NCI-H82 (cell line): ENCODE measurements at places on chromosomes 3 and 15.

- no peak for DNase-seq
Measured at GRCh38 chr3:148036331-148036876, 627.2 kb downstream of the ZIC1 start.

DNA sequence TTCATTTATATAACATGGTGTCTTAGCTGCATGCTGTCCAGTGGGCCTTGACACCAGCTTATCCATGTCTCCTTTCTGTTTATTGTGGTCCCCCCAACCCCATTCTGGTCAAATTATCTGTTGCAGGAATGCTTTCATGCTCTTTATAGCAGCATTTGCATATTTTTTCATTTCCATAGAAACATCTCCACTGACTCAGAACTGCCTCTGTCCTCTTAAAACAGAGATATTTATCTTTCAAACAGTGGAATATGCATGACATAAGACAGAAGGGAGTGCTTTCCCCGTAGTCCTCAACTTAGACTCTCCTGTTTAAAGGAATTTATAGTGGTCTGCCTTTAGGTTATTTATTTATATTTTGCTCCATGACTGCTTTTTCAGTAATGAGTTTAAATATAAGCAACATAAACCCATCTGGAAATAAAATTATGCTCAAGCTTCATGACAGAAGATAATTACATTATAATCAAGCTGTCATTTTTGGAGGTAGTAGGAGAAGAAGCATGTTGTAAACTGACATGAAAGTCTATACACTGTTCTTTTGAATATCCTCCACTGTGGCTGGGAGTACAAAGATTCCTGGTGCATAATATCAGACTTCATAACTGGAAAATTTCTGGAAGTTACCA lies 179.5 kb upstream of the CD96 start:
- no peak for DNase-seq

DNA sequence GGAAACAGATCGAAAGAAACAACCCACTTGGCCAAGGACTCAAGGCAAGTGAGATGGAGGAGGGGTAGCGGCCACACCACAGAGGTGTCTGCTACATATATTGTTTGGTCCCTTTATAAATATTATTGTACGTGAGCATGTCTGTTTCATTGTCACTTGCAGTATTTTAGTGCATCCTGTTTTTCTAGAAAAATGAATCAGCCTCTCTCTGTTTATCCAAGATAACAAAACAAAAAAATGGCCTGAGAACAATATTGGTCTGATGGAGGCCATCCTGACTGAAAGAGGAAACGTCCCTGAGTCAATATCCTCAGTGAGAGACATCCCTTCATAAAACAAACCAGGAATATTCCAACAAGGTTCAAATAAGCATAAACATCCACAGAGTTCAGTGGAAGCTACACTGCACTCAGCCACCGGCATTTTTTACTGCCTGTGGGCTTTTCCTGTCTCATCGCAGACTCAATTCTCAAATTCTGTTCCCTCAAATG lies 42.0 kb downstream of the WWTR1 start:
- DNase-seq, result no peak

- peak; percentile 99 for DNase-seq
Measured at GRCh38 chr15:88400591-88401250, 66.5 kb downstream of the MRPL46 start.

DNA sequence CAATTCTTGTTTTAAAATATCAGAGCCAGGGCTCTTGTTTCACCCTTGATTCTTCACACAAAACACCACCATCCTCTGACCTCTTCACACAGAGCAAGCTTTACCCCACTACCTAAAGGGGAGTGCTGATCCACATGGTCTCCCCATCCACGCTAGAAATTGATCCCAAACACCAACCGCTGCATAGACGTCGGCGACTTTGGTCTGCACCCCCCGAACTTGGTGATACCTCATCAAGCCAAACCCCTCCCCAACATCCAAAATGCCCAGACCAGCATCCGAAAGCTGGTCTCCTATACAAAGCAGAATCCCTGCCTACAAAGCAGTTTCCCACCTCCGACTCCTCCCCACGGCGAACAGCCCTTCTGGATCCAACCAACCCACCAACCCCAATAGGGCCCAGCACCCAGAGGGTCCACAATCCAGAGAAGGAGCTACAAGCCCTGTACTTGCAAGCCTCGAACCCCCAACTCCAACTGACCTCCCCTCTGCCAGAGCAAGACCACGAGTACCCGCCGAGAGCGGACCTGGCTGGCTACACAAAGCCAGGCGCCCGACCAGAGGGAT lies 25.8 kb upstream of the MTHFS start:
- peak; percentile 71 for DNase-seq

GRCh38 chr3:174441588-174442301 lies 417.4 kb upstream of the NAALADL2 start:
- DNase-seq, result peak; percentile 73

- DNase-seq, result peak; percentile 20
Measured at GRCh38 chr3:40465111-40465407, 7.9 kb downstream of the RPL14 start.

GRCh38 chr15:81751256-81751655 lies 294.6 kb downstream of the MEX3B start:
- no peak for DNase-seq
